ENCODE measurements at places on chromosomes 1 and 21. TPM values are rescaled to one million over a fixed set of nuclear protein-coding genes. Genes with fewer than 3 reads are reported as not detected.

The ANKRD35 gene
- polyA plus RNA-seq: 3.4 TPM

The ADAM30 gene
- polyA plus RNA-seq: not detected

The LCK gene
- polyA plus RNA-seq: 4.3 TPM

The KCND3 gene
- polyA plus RNA-seq: 1.3 TPM

The FAM72D gene
- polyA plus RNA-seq: 2.0 TPM

The SMYD2 gene
- 44.5 TPM for polyA plus RNA-seq

The RGS16 gene
- 1.4 TPM for polyA plus RNA-seq

The WDR64 gene
- 1.5 TPM for polyA plus RNA-seq

The HIVEP3 gene
- 3.5 TPM for polyA plus RNA-seq

The OR2L5 gene
- not detected for polyA plus RNA-seq

- DNase-seq: no peak
These were observed 91.3 kb downstream of the RPE65 start for GRCh38 chr1:68358439-68358838.

DNA sequence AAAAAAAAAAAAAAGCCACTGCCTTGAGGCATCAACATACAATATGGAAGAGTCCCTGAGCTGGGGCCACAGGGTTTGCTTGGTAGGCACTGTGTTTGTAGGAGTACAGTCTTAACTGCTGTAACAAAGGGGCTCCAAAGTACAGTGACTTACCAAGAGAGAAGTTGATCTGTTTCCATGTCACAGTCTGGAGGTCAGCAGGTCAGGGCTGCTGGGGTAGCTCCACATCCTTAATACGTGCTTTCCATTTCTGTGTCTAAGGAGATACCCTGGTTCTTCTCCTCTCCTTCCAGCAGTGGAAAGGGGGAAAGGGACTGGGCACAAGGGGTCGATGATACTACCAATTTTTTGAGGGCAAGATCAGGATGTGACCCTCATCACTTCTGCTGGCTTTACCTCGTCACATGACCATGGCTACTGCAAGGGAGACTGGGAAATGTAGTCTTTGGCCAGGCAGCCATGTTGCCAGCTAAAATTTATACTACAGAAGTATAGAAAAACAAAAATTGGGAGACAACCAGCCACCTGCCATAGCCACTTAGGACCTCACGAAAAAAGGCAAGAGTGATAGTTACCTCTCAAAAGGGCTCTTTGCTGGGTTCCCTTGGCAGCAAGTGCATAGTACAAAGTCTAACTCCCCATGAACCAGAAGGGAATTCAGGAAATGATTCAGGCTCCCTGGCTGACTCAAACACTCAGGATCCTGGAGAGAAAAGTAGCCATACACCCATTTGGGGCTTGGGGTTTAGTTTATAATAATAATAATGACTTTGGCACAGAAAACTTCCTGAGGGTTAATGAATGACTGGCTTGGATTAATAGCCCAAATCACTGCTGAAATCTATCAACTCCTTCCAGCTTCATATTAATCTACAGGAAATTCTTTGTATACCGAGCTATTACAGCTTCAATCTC lies 52.7 kb upstream of the ATP5PO start:
- DNase-seq: no peak

DNA sequence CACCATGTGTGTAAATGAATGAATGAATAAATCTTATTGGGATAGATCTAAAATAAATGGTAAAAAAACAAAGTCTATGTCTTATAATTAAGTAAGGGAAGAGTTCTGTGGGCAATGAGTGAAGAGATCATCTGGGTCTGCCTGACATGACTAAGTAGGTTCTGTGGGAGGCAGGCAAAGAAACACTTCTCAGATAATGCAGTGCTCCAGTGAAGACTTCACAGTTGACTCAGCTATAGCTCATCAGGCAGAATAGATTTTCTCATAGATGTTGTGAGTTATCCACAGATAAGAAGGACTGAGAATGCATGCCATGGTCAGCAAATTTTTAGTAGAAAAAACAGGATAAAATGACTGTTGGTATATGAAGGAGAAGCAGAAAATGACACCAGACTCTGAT lies 12.4 kb downstream of the KRTAP22-2 start:
- no peak for DNase-seq

- no peak for DNase-seq
These were observed 27.1 kb upstream of the HHAT start for GRCh38 chr1:210301615-210302000.

GRCh38 chr1:209008586-209008985 lies 574.9 kb upstream of the CAMK1G start:
- DNase-seq: no peak

- DNase-seq: no peak
These were observed 932 bp upstream of the USP24 start for GRCh38 chr1:55216096-55216495.

- DNase-seq: no peak
These were observed 481.3 kb downstream of the CAMTA1 start for GRCh38 chr1:7266561-7266960.

DNA sequence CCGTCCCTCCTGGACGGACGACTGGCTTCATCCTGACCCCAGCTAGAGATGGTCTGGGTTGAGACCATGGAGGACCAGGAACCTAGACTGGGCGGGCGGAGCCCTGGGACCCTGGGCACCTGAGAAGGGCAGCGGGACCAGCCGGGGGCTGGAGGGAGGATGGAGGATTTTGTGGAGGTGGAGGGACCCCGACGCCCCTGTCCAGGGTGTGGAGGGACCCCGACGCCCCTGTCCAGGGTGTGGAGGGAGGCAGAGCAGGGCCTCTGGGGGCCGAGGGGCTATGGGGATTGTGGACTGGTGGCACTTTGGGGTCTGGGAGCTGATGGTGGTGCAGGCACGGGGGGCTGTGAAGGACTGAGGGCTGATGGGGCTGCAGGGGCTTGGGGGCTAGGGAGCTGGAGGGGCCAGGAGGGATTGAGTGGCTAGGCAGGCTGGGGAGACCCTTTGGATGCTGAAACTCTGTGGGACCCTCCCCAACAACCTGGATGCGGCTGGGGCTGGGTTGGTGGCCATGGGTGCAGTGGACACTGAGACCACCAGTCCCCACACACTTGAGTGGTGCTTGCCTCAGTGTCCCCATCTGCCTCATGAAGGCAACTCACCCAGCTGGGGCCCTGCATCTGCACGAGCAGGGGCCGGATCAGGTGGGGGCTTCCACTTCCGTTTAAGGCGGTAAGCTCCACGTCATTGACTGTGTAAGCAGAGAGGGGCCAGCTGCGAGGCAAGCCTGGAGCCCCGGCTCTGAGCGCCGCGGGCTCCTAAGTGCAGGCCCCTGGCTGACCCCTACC lies 7.4 kb downstream of the GJC2 start:
- DNase-seq: no peak

DNA sequence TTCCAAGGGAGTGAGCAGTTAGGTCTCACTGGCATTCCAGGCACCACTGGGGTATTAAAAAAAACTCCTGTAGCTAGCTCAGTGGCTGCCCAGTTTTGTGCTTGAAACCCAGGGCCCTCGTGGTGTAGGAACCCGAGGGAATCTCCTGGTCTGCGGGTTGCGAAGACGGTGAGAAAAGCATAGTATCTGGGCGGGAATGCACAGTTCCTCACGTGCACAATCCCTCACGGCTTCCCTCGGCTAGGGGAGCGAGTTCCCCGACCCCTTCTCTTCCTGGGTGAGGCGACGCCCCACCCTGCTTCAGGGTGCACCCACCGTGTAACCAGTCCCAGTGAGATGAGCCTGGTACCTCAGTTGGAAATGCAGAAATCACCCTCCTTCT lies 50.5 kb upstream of the PGBD5 start:
- DNase-seq: no peak

- no peak for DNase-seq
These were observed 15.3 kb downstream of the MAN1C1 start for GRCh38 chr1:25631750-25632485.

- no peak for DNase-seq
These were observed 16.5 kb downstream of the STK40 start for GRCh38 chr1:36369061-36369861.

DNA sequence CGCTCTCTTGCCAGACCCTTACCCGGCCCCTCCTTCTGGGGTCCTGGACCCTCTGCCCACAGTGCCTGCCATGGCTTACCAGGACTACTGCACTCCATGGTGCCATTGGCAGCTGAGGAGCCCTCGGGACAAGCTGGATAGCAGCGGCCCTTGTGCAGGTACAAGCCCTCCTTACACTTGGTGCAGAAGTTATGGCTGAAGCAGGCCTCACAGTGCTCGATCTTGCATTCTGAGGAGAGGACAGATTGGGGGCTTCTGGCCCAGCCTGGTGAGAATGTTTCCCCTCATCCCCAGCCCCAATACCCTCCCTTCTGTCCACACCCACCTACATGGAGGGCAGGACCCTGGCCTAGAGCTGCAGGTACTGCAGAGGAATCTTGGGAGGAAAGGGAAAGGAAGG lies 18.4 kb upstream of the GNL2 start:
- DNase-seq: no peak

DNA sequence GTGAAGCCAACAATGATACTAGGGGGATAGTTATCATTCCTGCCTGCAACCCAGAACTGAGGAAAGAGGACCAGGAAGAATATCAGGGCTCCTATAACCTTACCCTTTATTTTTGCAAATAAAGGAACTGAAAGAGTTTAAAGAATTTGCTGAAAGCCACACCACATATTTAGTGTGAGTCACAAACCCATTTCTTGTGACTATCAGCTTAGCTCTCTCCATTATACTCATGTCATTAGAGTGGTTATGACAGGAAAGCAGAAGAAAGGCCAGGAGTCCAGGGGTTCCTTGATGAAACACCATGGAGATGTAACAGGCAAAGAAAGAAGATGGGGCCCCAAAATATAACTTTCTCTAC lies 141.1 kb upstream of the SAMSN1 start:
- DNase-seq: no peak

DNA sequence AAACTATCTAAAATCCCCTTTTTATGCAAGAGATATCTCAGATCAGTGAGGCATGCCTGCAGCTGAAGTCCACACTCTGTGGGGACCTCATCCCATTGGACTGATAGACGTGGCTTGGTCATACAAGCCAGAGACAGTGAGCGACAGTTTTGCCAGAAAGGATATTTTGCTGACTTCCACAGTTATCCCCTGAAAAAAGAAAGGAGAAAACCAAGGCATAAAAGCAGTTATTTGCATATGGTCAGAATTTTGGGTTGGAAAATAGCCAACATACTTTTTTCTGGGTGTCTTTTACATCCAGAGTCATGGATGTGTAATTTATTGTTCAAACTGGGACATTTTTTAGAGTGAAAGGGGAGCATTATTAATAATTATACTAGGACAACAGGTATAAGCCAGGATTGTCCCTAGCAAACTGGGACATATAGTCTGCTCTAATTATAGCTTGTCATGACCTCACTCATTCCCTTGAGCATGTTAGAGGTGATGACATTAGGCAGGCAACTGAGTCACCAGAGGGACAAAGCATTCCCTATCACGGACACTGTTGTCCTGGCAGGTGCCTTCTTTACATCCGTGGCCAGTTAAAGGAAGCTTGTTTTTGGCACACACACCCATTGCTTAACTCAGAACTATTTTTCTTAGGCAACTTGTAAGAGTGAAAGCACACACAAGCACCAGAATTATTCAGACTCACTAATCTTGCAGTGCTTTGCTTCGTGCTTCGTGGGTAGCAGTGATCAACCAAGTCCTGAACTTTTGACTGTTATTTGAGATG lies 65.5 kb downstream of the PRRX1 start:
- DNase-seq: no peak

- no peak for DNase-seq
These were observed 157.3 kb downstream of the CASZ1 start for GRCh38 chr1:10639011-10639774.

DNA sequence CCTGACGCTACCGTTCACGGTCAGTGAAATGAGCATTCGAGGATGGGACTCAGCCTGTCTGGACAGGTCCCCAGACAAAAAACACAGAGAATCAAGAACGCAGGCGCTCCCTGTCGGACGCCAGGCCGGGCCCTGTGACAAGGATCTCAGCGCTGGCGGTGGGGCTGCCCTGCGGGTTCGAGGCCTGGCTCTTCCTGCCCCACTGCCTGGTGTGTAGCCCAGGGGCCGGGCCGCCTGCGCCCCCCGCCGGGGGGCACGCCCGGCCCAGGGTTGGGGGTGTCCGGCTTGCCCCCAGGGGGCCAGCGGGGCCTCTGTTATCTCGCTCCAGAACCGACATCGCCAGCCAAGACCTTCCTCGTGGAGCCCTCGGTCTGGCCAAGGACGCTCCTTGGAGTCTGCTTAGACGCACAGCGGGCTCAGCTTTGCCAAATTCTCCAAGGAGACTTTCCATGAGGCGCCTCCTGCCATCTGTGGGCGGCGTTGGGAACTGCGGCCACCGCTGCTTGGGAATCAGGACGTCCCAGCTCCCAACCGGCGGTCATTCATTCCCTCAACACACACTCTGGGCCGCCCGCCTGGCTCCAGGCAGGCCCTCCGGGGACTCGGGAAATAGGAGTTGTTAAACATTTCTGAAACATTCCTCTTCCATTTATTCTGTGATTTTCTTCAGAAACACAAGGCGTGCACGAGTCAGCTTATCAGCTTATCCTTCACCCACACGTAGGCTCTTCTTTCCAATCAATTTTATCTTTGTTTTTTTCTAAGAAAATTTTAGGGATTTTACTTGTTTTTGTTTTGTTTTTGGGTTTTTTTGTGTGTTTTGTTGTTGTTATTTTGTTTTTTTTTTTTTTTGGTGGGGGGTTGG lies 11.3 kb upstream of the RIPK4 start:
- DNase-seq: no peak

DNA sequence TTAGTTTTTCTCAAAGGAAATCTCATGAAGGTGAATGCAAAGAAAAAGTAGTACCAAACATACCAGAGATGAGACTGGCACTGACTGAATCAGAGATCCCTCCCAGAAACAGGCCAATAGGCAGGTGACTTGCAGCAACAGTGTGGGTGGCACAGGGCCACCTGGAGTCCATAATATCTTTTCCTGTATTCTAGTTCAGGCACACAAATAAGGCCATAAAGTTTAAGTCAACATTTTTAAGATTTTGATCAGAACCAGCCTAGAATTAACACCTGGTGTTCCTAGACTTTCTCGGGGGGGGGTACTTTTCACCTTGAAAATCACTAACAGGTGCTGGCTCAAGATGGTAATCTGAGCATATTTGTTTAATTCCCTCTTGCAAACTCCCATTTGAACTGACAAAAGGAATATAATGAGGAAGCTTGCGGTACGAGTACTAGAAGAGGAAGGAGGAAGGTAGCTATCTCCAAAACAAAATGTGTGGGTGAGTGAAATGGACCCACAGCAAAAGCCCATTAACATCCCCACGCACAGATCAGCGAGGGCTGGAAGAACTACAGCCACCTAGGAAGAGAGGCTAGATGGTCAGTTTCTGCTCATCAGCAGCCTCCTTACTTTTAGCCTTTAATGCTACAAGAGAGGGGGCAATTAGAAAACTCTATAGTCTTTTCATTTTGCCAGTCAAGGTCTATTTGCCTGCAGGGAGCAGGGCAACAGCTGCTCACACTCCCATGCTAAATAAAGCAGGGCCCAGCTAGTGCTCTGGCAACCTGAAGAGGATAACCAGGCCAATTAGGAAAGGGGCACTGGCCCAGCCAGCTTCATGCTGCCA lies 18.9 kb downstream of the SDE2 start:
- no peak for DNase-seq

DNA sequence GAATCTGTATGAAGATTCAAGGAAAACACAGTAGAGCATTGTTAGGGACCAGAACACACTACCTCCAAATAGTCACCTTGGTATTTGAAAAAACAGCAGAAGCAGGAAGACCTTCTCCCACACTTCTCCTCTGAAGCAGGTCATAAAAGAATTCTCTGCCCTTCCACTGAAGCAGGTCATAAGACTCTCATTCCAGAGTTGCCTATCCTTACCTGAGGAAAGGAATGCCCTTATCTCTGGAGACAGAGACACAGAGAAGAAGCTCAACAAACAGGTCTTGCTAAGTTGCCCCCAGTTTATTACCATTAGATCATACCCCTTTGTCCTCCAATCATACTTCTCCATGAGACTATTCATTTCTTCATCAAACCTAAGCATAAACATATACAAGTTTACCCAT lies 225.8 kb upstream of the TNR start:
- no peak for DNase-seq

- DNase-seq: no peak
These were observed 18.4 kb downstream of the HIPK1 start for GRCh38 chr1:113947388-113948107.

Measured in left renal cortex interstitium (tissue), 4 donors.